Stimulated activated CD4-positive, alpha-beta T cell treated with anti-CD3 and anti-CD28 coated beads, Interleukin-4, amount 100 ng/mL, for 48 hours (primary cell): ENCODE measurements at places on chromosomes 13 and 19.

DNA sequence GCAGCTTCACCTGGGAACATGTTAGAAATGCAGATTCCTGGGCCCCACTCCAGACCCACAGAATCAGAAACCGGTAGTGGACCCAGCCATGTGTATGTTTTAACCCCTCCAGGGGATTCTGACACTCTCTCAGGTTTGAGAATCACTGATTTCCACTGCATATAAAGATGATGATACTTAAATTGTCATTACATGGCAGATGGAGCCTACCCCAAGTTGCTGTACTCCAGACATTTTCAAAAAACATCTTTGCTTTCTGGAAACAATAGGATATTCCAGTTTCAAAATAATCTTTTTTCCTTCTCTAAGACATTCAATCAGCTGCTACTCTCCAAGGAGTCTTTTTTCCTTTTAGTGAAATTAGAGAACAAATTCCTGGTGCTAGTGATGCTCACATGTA is 48.6 kb upstream of the RGCC start:
- no peak for DNase-seq

- DNase-seq = no peak
Observed at GRCh38 chr19:29505097-29505824, 20.5 kb upstream of the VSTM2B start.

GRCh38 chr13:90898811-90899210 is 448.7 kb upstream of the MIR17HG start:
- DNase-seq = no peak

- DNase-seq = no peak
Observed at GRCh38 chr19:7734220-7735203, 2.6 kb upstream of the CLEC4G start.

DNA sequence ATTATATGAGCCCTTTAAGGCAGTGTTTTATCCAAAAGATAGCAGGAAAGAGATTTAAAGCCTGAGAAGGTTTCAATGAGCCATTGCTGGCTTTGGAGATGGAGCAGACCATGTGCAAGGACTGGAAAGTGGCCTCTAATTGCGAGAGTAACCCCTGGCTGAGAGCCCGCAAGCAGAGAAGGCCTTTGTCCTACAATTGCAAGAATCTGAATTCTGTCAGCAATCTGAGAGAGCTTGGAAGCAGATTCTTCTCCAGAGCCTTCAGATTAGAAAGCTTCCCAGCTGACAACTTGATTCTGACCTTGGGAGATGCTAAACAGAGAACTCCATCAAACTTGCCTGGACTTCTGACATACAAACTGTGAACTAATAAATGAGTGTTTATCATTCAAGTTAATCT is 528.7 kb upstream of the KLF12 start:
- DNase-seq = no peak

GRCh38 chr19:16342002-16342715 is 17.5 kb downstream of the KLF2 start:
- no peak for DNase-seq

GRCh38 chr19:6465006-6465405 is 935 bp downstream of the CRB3 start:
- DNase-seq = no peak

DNA sequence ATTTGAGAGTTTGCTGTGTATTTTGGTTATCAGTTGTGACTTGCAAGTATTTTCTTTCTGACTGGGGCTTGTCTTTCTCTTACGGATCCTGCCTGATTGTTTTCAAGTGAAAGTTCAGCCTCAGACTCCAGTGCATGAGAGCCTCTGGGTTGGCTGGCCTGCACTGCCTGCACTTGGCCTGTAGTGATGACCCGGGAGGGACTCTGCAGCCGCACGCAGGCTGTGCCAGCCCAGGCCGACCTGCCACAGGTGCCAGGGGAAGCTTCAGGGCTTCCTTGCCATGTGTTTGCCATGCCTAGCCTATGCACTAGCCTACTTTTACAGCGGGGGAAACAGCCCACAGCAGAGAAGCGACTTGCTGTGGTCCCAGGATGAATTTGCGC is 77.0 kb downstream of the KDM4B start:
- no peak for DNase-seq

- DNase-seq = no peak
Observed at GRCh38 chr13:58087566-58087965, 456.0 kb downstream of the PCDH17 start.

GRCh38 chr19:10268071-10268470 is 2.8 kb upstream of the ICAM1 start:
- DNase-seq = no peak
